AG09319 (cell line): ENCODE measurements at places on chromosomes 11 and 22.
A peak's percentile ranks its signal among the peaks of the same experiment; 100 is the strongest.

- DNase-seq, result peak; percentile 20
Observed at GRCh38 chr11:86365546-86365945, 9.1 kb upstream of the CCDC81 start.

DNA sequence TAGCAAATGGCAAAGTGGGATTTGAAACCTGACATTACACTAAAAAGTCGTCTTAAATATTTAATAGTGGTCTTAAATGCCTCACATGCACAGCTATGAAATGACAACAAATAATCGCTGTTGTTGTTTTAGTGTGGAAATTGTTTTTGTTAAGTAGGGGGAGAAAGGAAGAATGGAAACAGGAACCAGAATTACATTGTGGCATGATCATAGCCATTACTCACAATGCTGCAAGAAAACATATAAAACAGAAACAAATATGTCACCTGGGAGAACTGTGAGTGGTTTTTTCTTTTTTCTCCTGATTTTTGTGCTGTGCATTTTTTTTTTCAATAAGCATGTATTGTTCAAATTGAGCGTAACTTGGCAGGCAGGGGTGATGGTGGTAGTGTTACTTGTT lies 22.9 kb downstream of the FAM76B start:
- no peak for DNase-seq

DNA sequence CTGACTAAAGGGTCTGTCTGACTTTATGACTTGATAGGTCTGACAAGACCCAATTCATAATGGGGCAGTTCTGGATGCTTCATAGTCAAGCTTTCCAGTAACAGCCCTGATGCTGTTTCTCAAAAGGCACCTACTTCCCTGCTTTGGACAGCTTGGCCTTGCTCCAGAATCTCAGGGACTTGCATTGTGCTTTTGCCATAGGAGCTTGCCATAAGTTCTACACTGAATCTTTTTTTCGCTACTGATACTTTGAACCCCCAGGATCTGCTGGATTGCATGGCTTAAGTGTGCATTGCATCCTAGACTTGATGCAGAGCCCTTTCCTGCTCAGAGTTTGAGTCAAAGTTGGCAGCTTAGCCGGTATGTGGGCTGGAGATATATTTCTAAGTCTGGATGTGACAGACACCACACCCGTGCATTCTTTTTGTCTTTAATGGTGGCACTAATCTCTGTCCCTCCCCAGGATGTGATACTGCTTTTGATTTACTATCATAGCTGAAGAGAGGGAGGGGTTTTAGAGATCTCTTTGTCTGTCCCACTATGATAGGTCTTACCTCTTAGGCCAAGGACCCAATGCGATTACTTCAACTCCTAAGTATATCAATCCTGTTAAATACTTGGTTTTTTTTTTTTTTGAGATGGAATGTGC lies 16.9 kb upstream of the SLC3A2 start:
- DNase-seq, result no peak

- no peak for DNase-seq
Observed at GRCh38 chr11:68016161-68016903, 6.2 kb downstream of the ALDH3B1 start.

GRCh38 chr11:104856607-104857006 lies 41.7 kb downstream of the CASP12 start:
- DNase-seq, result no peak

DNA sequence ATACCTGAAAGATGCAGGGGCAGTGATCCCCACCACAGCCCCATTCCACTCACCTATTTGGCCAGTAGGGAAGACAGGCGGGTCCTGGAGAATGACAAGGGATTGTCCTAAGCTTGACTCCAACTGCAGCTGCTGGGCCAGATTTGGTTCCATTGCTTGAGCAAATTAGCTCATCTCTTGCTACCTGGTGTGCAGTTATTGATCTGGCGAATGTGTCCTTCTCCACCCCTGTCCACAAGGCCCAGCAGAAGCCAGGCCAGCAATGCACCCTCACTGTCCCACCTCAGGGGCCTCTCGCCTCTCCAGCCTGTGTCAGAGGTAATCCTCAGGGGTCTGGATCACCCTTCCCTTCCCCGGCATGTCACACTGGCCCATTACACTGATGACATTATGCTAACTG lies 23.3 kb downstream of the TSPAN32 start:
- DNase-seq, result no peak

DNA sequence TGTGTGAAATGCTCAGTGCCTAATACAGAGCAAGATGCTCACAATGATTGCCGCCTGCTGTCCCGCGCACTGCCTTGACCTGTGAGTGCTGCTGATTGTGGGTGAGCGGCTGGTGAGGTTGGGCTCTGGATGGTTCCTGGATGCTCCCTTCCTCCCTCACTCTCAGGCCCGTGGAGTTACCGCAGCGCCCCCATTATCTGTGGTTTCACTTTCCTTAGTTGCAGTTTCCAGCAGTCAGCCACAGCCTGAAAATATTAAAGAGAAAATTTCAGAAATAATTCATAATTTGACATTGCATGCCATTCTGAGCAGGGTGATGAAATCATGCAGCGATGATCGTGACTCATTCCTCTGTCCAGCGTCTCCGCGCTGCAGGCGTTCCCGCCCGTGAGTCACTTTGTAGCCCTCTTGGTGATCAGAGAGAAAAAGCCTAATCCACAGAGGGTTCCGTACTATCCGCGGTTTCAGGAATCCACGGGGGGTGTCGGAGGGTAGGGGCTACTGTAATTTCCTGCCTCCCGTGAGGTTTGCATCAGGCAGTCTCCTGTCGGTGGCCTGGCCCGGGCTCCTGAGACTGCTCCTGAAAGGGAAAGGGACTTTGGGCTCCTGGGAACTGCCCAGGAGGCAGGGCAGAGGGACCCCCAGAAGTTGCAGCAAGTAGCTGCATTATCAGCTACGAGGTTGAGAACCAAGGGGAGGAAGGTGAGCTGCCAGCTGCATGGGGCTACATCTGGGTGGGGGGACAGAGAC lies 10.6 kb downstream of the RPL3 start:
- peak; percentile 81 for DNase-seq

DNA sequence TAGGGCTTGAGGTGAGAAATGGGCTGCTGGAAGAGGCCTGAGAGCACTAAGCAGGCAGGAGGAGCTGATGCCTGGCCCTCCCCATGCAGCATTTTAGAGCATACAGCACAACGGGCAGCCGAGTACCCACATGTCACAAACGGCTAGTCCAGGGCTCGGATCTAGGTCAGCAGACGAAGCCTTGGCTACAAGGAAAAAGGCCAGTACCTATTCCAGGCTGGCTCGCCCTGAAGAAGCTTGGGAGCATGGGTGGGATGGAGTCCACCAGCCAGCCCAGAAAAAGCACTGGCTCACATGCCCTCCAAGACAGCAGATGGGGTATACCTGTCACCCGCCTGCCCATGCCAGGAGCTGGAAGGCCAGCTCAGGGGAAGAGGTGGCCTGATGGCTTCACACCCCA lies 9.6 kb downstream of the UFD1 start:
- DNase-seq, result no peak

DNA sequence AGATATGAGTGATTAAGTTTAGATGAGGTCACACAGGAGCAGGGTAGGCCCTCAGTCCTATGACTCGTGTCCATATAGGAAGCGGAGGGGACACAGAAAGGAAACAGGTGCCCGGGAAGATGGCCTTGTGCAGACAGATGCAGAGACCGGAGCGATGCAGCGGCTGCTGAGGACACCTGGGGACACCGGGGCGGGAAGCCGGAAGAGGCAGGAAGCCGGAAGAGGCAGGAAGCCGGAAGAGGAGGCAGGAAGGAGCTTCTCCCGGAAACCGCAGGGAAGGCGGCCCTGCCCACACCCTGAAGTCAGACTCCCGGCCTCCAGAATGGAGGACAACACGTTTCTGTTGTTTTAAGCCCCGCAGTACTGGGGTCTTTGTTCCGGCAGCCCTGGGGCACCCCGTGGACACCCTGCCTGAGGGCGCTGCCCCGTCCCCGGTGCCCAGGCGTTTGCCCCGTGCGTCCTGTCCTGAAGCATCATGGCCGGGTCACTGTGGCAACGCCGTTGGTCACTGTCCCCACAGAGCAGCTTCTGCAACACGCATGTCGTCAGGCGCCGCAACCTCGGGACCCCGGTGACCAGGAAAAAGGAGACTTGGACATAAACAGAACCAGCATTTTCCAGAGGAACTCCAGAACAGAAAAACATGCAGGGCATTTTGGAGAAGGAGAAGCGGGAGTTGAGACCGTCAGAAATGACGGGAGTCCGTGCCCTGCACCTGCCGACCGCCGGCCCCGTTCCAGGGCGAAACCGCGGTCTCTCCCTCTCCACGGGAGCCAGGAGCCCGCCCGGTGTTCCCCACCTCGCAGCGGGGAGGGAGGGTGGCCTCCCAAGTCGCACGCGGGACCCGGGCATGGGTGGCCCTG lies 103.4 kb downstream of the BRD1 start:
- DNase-seq, result no peak

- no peak for DNase-seq
Observed at GRCh38 chr22:17237038-17237668, 17.9 kb upstream of the ADA2 start.
